ENCODE measurements at places on chromosomes 5 and 9.

GRCh38 chr5:90550963-90551362 is 7.6 kb upstream of the ADGRV1 start:
- no peak for DNase-seq

- DNase-seq, result no peak
Observed at GRCh38 chr9:121021301-121021700, 28.8 kb downstream of the C5 start.

DNA sequence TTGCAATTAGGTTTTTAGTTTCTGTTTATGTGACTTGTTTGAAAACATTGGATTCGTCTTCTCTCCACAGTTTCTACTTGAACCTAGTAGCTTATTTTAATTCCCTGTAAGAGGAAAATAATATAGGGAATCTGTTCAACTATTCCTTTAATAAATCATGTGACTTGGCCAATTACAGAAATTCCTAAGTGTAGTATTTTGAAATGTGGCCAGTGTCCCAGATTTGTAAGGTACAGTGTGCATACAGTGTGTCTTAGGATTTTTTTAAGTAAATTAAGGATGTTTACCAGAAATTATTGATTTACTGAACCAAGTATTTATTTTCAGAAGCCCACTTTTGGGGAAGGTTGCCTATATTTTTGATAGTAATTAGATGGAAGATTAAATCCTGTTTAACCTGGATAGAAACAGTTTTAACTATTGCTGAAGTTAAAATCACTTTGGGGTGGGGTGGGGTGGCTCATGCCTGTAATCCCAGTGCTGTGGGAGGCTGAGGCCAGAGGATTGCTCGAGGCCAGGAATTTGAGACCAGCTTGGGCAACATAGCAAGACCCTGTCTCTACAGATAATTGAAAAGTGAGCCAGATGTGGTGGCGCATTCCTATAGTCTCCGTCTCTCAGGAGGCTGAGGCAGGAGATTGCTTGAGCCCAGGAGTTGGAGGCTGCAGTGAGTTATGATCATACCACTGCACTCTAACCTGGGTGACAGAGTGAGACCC is 36.9 kb downstream of the G3BP1 start:
- no peak for DNase-seq

GRCh38 chr9:69122549-69123141 is 51.4 kb upstream of the TJP2 start:
- no peak for DNase-seq

GRCh38 chr9:76452839-76453238 is 6.1 kb upstream of the GCNT1 start:
- no peak for DNase-seq

DNA sequence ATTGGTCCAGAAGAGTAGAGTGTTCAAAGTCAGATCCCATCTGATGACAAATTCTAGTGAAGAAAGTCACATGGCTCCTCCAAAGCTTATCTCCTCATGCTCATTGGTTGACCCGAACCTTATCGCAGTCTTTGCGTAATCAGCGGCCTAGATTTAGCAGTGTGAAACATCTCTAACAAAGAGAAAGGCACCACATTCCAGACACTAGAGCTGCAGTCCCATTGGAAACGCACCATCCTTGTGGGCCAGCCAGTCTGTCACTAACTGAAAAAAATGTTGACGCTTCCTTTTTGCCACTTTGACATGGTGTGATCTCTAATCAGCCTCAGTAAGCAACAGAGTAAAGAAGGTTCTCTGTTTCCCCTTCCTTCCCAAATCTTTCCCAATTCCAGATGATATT is 458.0 kb upstream of the WWC1 start:
- DNase-seq, result no peak

Data from caudate nucleus (tissue), 63 donors.